ENCODE measurements at places on chromosomes 6 and 20.

DNA sequence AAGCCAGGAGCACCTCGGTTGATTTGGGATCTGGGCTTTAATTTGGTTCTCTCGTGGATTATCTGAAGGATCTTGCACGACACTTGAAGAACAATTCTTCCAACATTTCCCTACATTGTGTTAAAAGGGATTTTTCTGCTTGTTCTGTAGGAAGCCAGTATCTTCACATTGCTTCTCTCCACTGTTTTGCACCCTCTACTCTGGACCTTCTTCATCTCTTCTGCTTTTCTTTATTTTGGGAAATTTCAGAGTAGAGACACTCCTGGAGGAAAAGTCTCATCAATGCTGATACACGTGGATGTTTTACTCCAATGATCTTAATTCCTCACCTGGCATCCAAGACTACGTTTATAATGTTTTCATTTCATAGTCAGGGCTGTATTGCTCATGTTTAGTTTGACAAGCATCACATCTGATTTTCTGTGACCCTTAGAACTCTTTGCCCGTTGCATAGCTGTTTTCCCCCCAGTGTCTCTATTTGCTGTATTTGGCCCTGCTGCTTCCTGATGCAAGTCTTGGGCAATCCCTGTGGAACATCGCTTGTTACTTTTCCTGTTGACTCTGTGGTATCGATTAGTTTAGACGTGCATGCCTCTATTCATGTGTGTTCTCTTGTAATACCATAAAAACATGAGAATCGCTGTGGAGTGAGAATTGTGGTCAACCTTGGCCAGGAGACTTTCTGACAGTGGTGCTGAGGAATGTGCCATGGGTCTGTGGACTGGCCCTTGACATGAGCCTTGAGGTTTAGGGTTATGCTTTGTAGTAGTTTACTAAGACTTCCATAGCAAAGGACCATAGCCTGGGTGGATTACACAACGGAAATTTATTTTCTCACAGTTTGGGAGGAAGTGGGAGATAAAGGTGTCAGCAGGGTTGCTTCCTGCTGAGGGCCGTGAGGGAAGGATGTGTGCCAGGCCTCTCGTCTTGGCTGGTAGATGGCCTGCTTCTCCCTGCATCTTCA is 12.5 kb downstream of the PLCB1 start:
- DNase-seq = peak; percentile 96

DNA sequence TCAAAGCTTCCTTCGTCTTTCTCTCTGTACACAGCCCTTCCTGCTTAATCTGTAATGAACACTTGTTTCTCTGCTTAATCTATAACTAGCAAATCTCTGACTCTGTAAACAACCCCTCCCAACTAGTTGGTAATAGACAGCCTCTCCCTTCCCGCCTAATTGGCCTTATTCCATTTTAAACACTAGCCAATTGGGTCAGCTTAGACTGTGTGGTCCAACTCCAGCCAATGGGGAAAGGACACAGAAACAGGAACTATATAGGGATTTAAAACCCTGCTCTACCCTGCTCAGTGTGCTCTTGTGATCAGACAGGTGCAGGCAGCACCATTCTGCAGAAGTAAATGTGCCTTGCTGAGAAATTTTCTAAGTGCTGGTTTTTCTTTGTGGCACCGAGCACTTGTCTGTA is 18.5 kb downstream of the CHD6 start:
- no peak for DNase-seq

- DNase-seq = no peak
Measured at GRCh38 chr20:37401282-37401929, 55.5 kb downstream of the SRC start.

DNA sequence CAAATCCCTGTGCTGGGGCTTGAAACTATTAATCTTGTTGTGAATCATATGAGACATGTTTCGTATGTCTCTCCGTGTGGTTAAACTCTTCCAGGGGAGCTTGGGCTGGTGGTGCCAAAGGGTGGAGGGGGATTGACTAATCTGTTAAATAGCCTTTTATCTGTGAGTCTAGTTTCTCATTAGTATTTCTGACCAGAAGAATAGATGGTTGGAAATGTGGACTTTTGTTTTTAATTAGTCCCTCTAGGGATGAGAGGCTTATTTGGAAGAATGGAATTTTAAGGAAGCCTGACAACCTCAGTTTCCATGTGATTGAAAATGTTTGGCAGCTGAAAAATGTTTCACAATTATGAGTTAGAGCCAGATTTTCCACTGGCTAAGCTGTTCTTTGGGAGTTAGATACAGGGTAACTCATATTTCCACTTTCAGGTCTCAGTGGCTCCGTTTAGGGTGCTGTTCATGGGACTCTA is 117.3 kb downstream of the BCKDHB start:
- DNase-seq = peak; percentile 73

- no peak for DNase-seq
Measured at GRCh38 chr6:15672291-15672690, 9.5 kb upstream of the DTNBP1 start.

- DNase-seq = no peak
Measured at GRCh38 chr6:169931261-169931660, 179.8 kb downstream of the ERMARD start.

Data from skeletal muscle cell (primary cell).